LNCaP clone FGC (cell line): ENCODE measurements at places on chromosomes 7 and 10.
A peak's percentile ranks its signal among the peaks of the same experiment; 100 is the strongest.

DNA sequence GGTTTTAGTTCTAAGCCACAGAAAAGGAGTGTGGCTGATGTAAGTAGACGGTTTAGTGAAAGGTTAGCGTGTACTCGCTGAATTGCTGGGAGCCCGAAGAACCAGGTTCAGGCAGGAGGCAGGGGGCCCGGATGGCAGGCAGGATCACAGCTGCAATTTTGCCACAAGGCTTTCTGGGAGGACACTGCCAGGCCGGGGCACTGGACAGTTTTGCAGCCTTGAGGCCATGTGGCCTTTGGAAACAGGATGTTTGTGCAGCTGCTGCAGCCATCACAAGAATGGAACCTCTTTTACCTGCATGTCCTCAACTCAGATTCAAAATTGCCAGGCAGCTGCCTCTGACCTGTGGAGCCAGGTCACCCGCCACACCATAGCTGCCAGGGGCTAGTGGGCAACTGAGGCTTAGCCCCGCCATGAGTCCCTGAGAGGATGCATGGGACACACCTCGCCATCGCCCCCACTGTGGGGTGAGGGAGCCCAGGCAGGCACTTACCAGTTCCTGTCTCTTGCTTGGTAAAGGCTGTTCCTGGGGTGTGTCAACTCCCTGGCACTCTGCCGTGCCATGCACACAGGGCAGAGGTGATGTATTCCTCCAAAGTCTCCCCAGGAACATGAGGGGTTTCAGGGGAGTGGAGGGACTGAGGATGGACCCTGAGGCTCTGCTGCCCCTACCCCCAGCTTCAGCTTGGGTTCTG, 188.6 kb downstream of the RPS24 start:
- no peak for DNase-seq

DNA sequence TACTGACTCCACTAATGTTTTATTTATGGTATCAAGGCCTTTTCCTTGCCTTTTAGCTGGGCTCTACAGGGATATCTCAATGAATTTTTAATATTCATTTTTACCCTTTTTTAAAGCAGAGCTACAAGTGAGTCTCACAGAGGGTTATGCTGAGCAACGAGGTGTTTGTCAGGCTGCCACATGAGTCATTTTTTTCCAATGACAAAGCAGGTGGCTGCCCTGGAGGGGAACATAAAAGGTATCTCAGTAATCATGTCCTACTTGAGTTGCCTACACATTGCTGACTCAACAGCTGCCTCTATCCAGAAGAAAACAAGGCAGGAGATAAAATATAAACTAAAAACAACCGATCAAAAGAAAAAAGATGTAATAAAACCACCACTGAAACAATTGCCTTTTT, 1004.9 kb upstream of the POT1 start:
- DNase-seq, result no peak

GRCh38 chr7:98724591-98724990, 107.5 kb downstream of the NPTX2 start:
- no peak for DNase-seq

DNA sequence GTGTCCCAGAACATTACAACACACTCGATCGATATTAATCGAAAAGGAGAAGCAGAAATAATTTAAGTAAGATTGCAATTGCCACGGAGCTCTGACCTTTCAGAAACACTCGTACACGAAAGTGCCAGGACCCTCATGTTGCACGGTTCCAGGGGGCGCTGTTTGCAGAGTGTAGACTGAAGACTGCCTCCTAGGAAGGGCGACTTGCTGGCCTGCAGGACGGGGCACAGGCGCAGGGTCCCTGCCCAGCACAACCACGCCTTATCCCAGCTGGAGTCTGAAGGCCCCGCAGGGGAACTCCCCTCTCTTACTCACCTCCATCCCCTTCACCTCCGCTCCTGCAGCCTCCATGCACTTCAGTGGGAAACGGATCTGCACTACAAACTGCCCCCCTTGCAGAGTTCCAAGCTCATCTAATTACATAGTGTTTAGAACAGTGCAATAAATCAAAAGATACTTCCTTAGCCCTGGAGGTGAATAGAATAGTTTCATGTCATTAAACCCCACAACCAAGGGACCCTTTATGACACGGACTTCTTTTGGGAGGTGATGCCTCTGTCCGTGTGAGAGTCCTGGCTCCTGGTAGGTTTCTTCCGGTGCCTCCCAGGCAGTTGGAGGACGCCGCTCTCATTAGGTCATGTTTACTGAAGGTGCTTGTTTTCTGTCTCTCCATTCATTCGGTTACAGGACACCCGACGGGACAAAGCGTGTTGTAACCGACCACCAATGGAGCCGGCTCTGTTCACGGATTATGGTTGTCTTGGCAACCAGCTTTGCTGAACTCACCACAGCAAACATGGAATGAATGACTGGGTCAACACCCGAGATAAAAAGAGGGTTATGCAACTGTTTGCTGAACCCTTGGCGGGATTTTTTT, 262.2 kb downstream of the BAMBI start:
- no peak for DNase-seq

DNA sequence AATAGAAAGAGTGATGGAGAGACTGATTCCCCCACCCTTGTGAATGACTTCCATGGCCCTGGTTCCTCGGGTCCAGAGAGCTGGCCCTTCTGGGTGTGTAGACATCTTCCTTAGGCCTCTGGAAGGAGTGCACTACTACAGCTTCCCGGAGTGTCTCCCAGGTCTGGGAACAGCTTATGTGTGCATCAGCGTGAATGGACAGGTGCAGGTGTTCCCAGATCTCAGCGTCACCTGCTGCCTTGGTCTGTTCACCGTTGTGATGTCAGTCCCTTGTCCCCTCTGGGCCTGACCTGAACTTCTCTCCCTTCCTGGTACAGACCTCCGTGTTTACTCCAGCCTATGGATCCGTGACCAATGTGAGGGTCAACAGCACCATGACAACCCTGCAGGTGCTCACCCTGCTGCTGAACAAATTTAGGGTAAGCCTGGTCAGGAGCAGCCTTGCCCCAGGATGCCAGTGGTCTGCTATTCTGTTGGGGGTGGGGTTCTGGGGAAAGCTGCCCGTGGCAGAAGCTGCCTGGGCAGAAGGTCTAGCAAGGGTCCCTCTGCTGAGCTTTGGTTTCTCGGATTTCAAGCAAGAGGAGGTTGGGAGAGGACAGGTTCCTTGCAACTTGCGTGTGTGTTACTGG, 10.5 kb upstream of the DEPP1 start:
- no peak for DNase-seq

GRCh38 chr7:51034521-51035264, 252.0 kb upstream of the GRB10 start:
- DNase-seq, result peak; percentile 43

DNA sequence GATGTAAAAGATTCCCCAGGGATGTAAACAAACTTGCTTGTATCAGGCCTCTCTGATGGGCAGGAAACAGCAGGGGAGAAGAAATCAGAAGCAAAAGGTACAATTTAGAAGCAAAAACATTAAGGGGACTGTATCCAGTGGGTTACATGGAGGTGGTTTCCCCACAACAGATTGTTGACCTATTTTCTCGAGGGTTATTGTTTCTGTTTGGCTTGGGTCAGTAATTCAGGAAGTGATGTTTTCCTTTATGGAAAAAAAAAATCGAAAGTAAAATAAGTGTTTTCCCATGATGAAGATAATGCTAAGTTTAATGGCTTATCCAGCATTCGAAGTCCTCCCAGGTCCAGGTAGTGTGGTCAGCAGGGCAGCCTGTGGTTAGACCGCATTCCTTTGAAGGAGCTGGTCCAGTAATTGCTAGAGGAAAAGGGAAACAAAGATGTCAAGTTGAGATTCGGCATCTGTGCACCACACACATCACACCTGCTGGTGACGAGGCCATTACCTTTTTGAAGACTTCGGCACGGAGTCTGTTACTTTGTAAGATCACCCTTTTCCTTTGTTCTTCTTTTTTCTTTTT, 37.3 kb upstream of the ADAM12 start:
- no peak for DNase-seq

DNA sequence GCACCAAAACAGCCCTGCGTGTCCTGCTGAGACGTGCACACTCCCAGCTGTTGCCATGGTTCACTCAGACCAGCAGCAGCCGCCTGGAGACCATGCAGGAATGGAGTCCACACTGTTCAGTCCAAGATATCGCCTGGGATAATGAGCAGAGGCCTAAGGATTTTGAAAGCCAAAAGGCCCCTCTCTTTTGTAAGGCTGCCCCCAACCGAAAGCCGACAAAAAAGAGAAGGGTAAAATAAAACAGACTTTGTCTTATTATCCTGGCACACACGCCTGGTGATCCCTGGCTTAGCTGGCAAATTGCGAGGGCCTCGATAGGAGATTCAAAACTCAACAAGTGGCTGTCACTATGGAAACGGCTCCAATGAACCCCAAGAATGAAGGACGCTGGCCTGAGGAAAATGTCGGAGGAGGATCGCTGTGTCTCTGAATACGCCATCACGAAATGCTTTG, 263.6 kb downstream of the SKIDA1 start:
- DNase-seq, result no peak

GRCh38 chr7:36404639-36405408, 15.2 kb downstream of the ANLN start:
- DNase-seq, result no peak

DNA sequence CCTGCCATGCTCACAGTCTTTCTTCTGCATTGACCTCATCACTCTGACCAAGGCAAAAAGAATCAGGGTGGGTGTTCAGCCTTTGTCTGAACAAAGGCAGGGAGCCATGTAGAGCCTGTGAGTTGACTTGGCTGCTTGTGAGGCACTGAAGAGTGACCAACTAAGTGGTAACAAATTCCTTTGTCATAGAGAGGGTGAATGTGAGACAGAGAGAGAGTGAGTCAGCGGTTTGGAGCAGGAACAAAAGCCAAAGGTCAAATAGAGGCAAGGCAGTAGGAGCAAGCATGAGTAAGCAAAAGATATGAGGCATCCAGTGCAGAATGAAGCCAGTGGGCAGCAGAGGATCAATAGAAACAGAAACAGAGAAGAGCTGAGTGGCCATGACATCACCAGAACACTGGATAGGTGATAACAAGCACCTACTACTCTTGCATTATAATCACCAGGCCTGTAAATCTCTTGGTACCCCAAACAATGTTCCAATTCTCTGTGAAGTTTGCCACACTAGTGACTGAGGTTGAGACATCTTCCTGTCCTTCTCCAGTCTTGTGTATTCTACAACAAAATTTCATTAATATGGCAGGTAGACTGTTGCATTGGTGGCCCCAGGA, 116.2 kb upstream of the LAMB4 start:
- DNase-seq, result no peak

DNA sequence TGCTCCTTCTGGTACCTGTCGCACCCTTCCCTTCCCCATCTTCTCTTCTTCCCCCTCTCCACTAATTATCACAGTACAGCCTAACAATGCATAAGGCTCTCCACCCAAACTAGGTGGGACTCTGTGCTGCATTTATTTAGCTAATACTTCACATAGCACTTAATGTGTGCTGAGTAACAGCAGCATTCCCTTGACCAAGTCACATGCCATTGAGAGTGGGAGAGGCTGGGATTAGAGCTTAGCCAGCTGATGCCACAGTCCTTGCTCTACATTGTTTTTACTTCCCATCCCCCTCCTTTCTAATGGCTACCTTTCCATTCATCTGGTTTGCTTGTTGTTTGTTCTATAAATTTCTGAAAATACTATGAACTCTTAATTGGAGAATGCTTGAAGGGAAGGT, 426.9 kb downstream of the LRMDA start:
- no peak for DNase-seq

DNA sequence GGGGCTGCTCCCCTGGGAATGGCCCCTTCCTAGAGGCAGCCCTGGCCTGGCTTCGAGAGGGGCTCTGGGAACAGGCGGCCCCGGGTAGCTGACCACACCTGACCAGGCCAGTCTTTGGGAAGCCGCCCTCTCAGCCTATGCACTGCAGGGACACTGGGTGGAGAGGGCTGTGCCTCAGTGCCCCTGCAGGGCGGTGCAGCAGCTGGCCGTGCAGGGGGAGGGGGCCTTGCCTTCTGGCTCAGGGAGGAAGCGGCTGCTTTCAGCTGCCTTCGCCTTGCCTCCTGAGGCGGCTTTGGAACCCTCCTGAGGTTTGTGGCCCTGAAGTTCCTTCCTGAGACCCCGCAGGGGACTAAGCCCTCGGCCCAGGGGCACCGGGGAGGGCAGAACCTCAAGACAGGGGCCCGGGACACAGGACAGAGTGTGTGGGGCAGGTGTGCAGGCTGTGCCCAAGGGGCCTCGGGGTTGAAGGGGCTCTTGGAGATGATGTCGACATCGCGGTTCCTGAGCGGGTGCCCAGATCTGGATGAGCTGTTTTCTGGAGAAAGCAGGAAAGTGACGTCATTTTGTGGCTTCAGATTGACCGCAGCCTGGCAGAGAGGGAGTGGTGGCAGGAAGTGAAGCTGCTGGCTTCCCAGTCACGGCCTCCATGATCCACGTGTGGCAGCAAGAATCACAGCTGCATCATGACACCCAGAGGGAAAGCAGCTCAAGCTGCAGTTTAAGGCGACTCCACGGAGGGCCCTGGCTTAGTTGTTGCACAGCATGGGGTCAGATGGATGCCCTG, 17.7 kb downstream of the ADAM8 start:
- no peak for DNase-seq

DNA sequence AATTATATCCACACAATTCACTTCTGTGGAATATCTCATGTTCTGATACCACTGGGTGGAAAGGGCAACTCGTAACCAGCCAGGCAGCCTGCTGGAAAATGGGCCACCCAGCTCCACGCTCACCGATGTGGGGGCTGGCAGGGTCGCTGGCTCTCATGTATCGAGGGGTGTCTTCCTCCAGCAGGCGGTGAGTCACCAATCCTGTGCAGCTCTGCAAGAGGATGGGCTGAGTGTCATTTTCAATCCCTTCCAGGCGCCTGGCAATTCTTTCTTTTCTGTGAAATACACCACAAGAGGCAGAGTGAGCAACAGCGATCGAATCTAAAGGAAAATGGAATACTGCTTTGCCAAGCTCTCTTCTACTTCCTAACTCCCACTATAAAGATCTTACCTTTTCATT, 80.1 kb downstream of the SVIL start:
- no peak for DNase-seq

- no peak for DNase-seq
Observed at GRCh38 chr7:101947899-101948298, 130.5 kb downstream of the CUX1 start.

DNA sequence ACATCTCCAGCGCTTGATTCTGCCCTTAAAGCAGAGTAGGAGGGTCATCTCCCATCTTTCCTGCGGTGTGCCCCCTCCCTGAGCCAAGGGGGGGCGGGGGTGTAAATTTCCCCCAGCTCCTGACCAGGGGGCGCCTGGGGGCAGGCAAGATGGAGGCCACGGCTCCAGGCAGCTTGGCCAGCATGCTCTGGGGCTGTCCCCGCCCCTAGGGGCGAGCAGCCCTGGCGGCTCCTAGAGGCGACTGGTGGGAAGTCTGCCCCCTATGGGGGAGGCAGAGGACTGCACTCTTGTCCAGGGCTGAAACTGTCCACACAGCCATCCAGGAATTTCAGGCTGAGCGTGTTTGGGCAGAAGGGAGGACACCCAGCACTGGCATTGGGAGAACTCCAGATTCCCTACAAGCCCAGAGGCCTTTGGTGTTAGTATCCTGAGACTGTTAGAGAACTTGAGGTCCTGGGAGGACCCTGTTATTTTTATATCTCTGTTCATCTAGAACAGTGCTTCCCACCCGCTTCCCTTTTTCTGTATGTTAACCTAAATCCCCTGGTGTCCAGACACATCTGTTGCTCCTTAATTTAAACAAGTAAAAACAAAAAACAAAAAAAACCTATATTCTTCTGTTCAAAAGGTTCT, 4.6 kb downstream of the STRA8 start:
- no peak for DNase-seq

GRCh38 chr10:120266022-120266421, 191.0 kb upstream of the PLPP4 start:
- DNase-seq, result no peak
